ENCODE measurements at places on chromosomes 12 and 14.
A peak's percentile ranks its signal among the peaks of the same experiment; 100 is the strongest.

DNA sequence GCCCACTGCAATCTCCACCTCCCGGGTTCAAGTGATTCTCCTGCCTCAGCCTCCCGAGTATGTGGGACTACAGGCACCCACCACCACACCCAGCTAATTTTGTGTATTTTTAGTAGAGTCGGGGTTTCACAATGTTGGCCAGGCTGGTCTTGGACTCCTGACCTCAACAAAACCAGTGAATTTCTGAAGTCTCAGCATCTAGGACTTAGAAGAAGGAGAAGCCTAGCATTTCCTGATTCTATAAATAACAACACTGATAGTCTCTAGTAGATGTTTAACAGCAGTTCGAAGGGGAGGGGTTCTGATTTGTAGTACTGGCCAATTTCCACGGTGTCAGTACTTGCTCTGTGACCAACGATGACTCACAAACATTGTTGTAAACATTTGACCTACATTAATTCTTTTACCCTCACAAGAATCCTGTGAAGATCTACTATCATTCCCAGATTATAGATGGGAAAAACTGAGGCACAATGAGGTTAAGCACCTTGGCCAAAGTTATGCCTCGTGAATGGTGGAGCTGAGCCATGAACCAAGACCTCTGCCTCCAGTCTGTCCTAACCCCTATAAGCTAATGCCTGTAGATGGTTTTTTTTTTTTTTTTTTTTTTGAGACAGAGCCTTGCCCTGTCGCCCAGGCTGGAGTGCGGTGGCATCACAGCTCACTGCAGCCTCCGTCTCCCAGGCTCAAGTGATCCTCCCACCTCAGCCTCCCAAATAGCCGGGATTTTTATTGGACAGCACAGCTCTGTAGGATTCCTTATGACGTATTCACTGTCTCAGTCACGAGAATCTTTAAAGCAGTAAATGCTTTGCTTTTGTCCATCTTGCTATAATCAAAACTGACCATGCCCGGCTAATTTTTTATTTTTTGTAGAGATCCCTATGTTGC is 5.2 kb downstream of the P2RX4 start:
- peak; percentile 82 for DNase-seq

GRCh38 chr14:63897721-63898163 is 44.9 kb downstream of the SYNE2 start:
- no peak for DNase-seq

DNA sequence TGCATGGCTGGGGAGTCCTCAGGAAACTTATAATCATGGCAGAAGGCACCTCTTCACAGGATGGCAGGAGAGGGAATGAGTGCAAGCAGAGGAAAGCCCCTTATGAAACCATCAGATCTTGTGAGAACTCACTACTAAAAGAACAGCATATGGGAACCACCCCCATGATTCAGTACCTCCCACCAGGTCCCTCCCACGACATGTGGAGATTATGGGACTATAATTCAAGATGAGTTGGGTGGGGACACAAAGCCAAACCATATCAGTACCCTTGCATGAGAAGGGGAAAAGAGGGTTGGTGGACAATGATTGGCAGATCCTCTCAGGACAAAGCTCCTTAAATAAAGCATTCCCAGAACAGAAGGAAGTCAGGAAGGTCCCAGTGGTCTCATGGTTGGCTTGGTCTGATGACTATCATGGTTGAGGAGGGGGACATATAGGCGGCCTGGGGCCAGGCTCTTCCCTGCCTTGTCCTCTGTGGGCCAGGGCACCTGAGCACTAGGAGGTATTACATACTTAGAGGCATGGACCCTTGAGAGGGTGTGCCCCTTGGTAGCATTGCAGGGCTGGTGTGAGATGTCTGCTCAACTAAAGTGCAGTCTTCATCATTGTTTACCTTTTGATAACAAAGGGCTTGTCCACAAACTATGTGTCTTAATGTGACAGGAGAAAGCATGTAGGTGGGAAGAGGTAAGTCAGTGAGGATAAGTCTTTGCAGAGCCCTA is 22.2 kb downstream of the HSD17B6 start:
- DNase-seq: no peak

- no peak for DNase-seq
Observed at GRCh38 chr12:88371416-88372183, 208.7 kb downstream of the KITLG start.

GRCh38 chr14:92549105-92549858 is 35.7 kb downstream of the RIN3 start:
- DNase-seq: no peak

- DNase-seq: peak; percentile 29
Observed at GRCh38 chr12:91250273-91250665, 67.7 kb upstream of the DCN start.

DNA sequence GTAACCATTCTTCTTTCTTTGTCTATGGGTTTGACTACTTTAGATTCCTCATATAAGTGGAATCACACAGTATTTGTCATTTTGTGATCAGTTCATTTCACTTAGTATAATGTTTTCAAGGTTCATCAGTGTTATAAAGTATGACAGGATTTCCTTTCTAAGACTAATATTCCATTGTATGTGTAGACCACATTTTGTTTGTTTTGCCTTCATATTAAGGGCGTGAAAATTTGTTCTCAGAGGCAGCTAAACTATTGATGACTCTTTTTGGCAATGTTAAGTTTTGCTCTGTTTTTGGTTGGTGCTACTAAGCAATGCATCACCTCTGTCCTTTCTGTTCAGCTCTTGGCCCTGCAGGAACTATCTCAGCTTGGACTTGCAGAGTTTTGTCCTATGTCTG is 1.7 kb upstream of the KLRG1 start:
- no peak for DNase-seq

- no peak for DNase-seq
Observed at GRCh38 chr12:19867970-19868369, 428.7 kb downstream of the AEBP2 start.
